ENCODE measurements at places on chromosomes 3 and 15.

DNA sequence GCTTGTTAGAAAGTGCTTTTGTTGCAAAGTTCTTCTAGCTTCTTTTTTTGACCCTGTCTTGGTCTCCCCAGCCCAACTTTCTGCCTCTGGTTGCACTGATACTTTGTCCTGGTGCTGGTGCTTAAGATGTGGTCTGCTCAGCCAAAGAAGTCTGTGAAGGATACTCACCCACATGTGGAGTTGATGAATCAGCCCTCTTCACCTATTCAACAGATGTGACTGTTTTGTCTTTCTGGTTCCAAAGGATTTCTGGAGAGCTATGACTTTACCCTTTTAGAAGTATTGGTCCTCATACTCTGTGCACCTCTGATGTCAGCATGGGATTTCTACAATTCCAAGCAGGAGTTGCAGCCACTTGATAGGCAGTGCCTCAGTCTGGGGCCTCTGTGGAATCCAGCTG lies 84.1 kb downstream of the PCCB start:
- no peak for DNase-seq

GRCh38 chr15:70027518-70027917 lies 70.2 kb downstream of the TLE3 start:
- DNase-seq = no peak

DNA sequence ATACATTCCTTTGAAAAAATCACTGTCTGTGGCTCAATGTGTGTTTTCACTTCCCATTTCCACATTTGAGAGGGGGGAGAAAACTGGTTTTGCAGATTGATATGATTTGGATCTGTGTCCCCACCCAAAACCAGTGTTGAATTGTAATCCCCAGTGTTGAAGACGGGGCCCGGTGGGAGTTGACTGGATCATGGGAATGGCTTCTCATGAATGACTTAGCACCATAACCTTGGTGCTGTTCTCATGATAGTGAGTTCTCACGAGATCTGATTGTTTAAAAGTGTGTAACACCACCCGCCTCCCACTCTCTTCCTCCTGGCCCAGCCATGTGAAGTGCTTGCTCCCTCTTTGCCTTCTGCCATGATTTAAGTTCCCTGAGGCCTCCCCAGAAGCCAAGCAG lies 16.1 kb downstream of the TMEM207 start:
- DNase-seq = no peak

- DNase-seq = no peak
Measured at GRCh38 chr3:71075494-71075893, 508.0 kb downstream of the FOXP1 start.

DNA sequence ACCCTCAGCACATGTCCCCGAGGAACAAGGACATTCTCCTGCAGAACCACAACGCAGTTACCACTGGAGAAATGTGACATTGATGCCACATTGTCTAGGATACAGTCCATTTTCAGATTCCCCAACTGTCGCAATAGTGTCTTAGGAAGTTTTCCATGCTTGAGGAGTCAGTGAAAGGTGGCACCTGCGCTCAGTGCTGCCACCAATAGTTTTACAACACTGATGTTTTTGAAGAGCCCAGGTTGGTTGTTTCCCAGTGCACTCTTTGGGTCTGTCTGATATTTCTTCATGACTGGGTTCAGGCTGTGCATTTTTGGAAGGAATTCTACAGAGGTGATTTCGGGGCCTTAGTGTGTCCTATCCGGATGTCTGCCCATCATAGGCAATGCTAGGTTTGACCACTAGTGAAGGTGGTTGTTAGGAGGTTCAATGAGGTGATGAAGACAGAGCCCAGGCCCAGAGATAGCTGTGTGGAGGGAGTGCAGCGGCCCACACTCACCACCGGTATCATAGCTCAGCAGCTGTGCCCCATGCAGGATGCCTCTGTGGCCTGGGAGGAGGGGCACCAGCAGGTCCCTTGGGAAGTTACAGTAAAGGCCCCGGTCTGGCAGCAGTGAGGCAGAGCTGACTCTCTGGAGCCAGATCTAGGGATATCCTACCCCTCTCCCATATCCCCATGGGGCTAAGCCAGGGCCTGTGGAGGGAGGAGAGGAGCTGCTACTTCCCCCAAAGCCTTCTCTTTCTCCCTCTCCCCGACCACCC lies 96.6 kb downstream of the DNAJB8 start:
- no peak for DNase-seq

DNA sequence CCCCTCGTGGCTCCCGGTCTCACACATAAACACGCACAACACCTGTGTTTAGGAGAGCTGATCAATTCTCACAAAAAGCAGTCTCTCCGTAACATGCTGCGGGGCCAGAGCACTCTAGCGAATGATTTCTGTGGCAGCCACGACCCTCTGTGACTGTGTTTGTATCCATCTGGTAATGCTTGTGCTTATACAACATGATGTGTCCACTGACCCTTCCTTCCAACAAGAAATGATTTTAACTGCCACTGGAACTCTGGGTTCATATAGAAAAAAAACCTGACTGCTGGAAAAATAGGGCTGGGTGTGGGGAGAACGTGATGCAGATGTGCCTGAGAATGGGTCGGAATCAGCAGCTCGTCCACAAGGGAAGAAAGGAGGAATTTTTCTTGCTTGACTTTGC lies 410.2 kb downstream of the GAP43 start:
- DNase-seq = no peak

DNA sequence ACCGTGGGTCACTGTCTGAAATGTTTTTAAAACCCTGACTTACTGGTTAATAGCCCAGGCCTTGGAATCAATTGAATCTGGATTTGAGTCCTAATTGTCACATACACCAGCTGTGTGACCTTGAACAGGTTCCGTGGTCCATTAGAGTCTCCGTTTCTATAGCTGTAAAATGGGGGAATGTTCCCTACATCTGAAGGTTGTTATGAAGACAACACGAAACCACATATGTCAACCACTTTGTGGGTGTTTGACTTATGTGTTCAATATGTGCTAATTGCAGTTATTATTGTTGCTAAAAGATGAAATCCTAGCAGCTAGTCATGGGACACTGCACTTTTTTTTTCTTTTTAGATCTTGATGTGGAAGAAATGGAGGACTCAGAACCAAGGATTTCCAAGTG lies 35.3 kb downstream of the ZBTB38 start:
- DNase-seq = no peak

DNA sequence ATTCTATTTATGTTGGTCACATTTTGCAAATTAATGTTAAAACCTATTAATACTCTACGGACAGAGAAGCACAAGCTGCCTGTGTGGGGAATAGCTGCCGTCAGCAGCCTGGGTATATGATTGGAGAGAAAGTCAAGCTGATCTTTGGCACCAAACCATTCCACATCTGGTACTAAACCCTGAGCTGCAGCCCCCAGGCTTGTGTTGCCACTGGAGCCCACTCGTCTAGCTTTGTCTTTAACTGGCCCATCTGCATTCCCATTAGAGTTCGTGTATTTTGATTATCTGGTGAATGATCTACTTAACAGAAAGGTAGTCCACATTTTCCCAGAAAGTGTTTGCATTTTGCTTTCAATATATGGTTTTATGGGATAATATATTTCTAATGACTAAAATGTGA lies 5.4 kb downstream of the NDUFB4 start:
- no peak for DNase-seq

GRCh38 chr15:49436751-49437150 lies 13.7 kb downstream of the FGF7 start:
- no peak for DNase-seq

- DNase-seq = no peak
Measured at GRCh38 chr3:119965692-119966091, 128.6 kb downstream of the GSK3B start.

DNA sequence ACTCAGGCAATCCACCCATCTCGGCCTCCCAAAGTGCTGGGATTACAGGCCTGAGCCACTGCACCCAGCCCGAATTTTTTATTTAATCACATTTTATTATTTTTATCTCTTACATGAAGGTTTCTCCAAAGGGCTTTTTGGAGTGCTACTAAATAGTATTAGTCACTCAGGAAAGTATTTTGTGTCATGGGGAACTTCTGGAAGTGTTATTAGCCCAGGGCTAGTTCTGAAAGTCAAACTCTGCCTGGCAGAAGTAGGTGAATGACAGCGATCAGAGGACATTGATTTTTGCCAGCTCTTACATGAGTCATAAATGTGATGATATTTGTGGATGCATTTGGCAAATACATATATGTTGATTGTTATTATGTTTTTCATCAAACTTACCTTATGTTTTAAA lies 48.7 kb downstream of the ZPLD1 start:
- DNase-seq = no peak

DNA sequence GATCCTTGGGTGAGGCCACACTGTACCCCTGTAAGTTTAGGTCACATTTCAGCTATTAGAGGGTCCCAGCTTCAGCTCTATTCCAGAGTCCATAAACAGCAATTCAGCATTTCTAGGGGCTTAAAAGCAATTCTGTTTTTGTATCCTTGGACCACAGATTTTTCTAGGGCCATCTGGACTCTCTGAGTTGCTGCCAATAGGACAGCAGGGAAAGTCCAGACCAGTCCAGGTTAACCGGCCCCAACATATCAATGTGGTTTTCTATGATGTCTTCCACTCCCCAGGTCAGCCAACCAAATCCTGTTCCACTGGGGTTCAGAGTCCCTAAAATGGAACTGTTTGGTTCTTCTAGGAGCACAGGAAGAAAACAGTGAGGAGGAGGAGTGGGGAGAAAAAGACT lies 40.0 kb downstream of the TYRO3 start:
- DNase-seq = no peak

DNA sequence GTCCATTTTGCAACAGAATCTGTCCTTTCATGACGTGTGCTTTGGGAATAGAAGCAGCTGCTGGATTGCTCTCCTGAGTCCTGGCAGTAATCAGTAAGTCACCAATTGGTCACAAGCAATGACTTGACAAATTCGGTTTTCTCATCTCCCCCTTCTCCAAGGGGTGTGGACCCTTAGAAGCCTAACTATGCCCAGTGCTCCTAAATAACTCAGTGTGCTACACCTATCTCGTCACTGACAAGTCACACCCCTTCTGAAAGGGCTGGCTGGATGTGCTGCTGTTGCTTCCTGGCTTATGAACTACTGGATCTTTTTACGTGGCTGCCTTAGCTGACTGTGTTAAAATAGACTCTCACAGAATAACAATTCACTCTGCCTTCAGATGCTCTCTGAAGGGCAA lies 1351.5 kb downstream of the ZPLD1 start:
- no peak for DNase-seq

DNA sequence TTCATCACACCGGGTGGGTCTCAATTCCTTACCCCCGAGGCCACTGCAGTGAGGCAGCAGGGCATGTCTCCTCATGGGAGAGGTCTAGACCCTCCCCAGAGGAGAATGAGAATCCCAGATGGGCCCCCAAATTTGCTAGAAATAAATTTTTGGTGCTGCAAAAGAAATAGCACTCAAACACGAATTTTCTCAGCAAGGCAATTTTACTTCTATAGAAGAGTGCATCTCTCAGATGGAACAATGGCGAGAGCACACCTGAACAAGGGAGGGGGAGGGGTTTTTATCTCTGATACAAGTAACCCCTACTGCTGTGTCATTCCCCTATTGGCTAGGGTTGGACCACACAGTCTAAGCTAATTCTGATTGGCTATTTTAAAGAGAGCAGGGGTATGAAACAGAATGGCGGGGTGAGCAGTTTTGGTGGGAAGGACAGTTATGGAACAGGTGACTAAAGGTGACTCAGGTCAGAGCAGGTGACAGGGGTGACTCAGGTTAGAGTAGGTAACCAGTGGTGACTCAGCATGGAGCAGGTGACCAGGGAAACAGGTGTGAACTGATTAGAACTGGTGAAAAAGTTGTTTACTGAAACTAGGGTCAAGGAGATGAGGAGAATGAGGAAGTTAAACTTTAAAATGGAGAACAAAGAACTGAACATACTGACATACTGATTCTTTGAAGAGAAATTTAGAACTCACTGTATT lies 93.0 kb upstream of the WNT7A start:
- DNase-seq = no peak

GRCh38 chr3:166279636-166280035 lies 442.4 kb upstream of the BCHE start:
- DNase-seq = no peak

GRCh38 chr15:63059075-63059474 lies 16.5 kb downstream of the TPM1 start:
- DNase-seq = no peak

- peak; percentile 65 for DNase-seq
Measured at GRCh38 chr15:77034695-77035489, 36.0 kb downstream of the TSPAN3 start.

DNA sequence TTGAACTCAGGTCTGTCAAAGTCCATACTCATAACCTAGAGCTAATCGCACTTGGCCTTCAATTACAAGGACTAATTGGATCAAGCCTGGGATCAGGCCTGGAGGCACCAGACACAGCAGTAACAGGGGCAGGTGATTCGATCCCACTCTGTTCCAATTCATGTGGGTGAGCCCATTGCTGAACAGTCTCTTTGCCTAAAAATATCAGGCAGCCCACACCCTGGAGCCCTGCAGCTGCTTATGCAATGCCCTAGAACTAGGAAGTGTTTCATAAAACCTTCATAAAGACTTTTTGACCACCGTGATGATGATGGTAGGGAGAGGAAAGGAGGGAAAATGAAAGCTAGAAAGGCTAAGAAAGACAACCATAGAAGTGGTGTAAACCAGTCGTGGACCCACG lies 47.8 kb upstream of the NEO1 start:
- no peak for DNase-seq

GRCh38 chr3:52092891-52093290 lies 36.5 kb upstream of the DUSP7 start:
- no peak for DNase-seq

- no peak for DNase-seq
Measured at GRCh38 chr3:165181556-165181955, 14.6 kb downstream of the SLITRK3 start.

- DNase-seq = no peak
Measured at GRCh38 chr15:74174219-74174957, 878 bp downstream of the ISLR start.

DNA sequence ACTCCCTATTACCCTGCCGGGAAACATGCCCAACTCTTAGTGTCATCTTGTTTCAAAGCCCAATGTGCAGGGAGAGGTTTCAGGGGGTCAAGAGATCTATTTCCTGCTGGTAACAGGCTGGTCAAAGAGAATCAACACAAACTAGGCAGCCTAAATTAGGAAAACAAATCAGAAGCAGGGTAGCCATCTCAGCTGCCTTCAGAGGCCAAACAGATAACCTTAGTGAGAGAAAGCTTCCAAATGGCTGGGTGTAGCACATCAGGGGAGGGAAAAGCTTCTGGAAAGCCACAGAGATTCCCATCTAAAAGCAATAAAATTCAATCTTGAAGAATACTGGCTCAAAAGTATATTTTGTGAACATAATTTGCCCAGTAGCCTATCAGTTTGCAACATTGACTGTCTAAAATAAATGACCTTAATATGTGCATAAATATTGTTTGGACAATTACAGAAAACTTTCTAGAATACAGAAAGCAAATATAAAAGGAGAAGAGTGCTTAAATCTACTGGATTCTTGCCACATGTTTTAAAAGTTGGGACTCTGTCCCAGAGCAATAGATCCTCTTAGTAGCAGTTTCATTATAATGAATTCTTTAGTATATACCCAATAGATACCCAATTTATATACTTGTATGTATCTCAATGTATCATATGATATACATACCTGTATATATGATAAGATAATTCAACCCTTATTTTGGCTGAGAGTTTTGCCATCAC lies 371.9 kb upstream of the RARB start:
- no peak for DNase-seq

Measured in B cell (primary cell).